ENCODE measurements at places on chromosomes 13 and 19.

DNA sequence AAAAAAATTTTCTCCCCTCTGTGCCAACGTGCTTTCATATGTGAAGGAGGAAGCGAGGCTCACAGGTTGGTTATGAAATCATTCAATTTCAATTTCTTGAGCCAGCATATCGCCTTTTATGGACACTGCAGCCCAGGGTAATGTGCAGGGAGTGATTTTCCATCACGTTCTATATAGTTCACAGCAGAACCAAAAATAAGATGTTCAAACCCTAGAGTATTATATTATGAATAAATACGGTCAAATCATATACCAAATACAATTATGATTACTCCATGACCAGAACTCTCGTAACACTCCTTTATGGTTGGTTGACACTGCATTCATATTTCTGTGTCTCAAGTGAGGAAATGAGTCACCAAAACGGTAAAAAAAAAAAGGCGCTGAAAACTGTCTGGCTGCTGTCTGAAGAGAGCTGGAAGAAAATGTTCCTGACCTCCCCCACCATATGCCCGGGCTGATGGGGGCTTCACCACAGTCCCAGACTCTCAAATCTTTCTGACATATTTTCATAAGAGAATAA lies 75.8 kb upstream of the UBAC2 start:
- no peak for DNase-seq

DNA sequence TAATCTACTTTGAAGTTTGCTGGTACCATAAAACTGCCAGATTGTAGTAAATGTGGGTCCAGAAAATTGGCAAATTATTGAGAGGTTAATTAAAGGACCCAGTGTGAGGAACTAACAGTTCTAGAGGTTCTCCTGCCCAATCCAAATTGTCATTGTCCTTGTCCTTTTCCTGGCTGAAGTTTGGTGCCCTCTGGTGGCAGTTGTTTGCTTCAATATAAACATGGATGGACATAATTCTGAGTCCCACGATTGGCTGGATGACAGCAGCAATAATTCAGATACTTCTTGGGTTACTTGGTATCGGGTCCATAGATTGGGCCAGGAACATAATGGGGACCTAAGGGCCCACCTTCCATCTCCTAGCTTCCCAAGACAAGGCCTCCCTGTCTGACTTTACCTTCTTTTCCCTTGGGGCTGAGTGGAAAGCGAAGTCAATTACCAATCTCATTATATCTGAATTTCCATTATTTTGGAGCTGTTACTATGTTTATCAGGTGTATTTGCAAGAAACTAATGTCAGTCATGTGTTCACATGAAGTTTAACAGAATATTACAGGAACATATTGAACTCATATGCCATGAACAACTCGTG lies 33.8 kb upstream of the GARRE1 start:
- peak; percentile 52 for DNase-seq

DNA sequence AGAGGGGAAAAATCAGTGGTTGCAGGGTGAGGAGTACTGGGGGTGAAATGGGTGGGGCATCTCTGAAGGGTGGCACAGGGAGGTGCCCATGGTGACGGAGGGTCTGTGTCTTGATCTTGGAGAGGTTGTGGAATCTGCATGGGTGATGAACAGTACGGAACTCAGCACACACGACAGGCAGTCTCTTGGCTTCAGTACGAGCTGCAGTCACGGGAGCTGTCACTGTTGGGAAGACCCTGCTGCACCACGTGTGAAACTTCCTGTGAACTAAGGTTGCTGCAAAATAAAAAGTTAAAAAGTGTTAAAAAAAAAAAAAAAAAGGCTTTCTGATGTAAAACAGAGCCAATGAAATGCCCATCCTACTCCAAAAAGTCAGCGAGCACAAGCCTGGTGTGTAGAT lies 34.3 kb downstream of the TEX29 start:
- DNase-seq = no peak

DNA sequence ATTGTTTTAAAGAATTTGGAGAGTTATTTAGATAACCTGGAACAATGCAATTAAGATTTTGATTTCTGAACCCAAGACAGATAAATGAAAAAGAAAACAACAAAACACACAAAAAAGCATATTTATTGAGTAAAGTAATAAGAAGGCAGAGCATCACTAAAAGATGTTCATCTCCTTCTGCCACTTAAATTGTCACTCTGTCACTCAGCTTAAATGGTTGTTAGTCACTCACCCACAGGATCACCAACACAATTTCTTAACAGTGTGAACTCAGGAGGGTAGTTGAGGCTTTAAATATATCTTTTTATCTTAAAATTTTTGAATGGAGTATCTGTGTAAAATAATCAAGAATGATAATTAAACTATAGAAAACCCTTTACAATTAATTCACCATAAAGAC lies 1215.5 kb upstream of the PCDH20 start:
- no peak for DNase-seq

GRCh38 chr13:106083620-106084350 lies 451.7 kb downstream of the EFNB2 start:
- DNase-seq = no peak

All from activated CD4-positive, CD25-positive, alpha-beta regulatory T cell treated with anti-CD3 and anti-CD28 coated beads, Interleukin-2, amount 50 U/mL, for 16 hours (primary cell).